ENCODE measurements at places on chromosomes 5 and 9.

GRCh38 chr9:5178126-5178805 is 7.2 kb downstream of the INSL6 start:
- DNase-seq, result no peak

DNA sequence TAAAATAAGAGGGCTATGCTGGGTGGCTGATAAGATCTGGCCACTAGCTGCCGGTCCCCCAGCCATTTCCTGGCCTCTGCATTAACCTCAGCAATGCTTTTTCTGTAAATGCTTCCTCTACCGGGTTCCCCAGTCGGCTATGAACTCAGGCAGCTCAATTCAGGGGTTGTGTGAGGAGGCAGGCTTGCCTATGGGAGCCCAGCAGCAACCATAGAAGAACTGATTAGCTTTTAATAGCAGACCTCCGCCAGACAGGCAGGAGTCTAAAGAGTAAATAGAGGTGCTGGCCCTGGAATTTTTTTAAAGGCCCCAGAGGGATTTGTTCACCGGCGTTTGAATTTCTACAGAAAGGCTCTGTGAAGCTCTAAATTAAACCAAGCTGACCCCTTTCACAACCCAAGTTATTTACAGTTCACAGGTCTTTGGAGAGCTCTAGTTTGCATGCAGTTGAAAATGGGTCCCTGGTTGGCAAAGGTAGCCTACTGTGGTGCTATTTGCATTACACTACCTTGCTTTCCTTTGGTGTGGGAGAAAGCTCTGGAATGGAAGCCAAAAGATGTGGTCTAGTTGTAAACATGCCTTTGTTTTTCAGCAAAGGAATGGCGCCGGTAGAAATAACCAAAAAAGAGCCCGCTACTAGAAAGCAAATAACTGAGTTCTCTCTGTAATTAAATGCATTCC is 289.7 kb upstream of the SEMA6A start:
- peak; percentile 32 for DNase-seq

GRCh38 chr9:129322022-129322621 is 144.1 kb upstream of the IER5L start:
- no peak for DNase-seq

GRCh38 chr5:93583768-93584595 is 960 bp downstream of the NR2F1 start:
- peak; percentile 56 for DNase-seq

GRCh38 chr5:6556089-6556801 is 76.6 kb downstream of the NSUN2 start:
- DNase-seq, result no peak

- DNase-seq, result no peak
These were observed 11.6 kb upstream of the ITGA1 start for GRCh38 chr5:52776116-52776515.

- no peak for DNase-seq
These were observed 124.8 kb downstream of the TRPM6 start for GRCh38 chr9:74762950-74763349.

DNA sequence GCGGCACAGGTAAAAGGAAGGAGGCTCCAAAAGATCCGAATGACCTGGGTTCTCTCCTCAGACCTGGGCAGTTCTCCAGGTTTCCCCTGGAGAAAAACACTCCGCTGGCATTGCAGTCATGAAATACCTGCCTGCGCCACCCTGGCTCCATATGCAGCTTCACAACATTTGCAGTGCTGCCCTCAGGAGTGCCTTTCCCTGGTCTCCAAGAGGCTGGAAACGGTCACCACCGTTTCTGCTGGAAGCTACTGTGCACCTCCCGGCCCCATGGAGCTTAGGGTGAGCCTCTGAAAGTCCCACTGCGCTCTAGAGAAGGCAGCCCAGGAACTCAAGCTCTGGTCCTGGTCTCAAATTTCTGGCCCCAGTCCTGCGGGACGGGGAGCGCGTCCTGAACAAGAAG is 670 bp downstream of the UGT3A1 start:
- DNase-seq, result no peak

DNA sequence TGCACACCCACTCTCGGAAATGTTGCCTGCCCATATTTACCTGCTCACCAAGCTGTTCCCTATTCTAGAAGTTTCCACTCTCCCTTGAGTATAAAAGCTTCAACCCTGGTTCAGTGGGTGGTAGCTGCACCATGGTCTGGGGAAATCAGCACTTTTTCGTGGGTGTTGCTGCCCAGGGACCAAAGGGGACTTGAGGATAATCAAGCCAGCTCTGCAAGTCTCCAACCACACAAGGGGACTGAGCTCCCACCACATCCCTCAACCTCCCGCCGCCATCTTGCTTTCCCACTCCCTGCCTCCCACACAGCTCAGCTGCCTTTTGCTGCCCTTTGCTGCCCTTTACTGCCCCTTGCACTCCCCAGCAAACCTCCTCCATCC is 210.0 kb downstream of the AUH start:
- no peak for DNase-seq

GRCh38 chr5:160260881-160261815 is 31.8 kb downstream of the FABP6 start:
- DNase-seq, result peak; percentile 94

GRCh38 chr5:17315710-17316221 is 98.3 kb downstream of the BASP1 start:
- DNase-seq, result peak; percentile 77

DNA sequence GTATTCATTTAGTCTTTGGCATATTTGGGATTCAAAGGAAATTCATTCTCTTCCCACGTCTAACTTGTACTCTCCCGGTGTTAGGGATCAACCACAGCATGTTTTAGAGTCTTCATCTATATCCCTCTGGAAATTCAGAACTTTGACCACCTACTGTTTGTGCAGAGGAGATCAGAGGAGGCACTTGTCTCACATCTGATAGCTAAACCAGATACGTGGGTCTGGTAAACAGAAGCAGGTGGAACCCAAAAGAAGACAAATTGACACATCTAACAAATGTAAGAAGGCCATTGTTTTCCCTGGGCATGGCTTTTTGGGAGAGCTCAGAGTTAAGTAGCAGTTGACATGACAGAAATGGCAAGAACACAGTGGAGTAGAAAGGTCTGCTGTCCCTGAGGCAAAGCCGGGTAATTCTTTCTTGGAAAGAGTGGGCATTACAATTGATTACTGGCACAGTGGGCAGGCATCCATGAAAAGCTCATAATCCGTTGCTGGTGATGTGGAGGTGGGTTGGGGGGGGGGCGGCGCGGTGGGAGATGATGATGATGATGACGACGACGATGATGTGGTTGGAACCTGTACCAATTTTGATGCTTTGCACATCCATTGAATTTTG is 27.5 kb downstream of the PIP5K1B start:
- no peak for DNase-seq

GRCh38 chr9:136975644-136976043 is 1.7 kb upstream of the PTGDS start:
- DNase-seq, result no peak

- DNase-seq, result no peak
These were observed 170.0 kb downstream of the SEC61B start for GRCh38 chr9:99391937-99392594.

GRCh38 chr9:37801287-37801850 is 772 bp downstream of the DCAF10 start:
- DNase-seq, result peak; percentile 50

GRCh38 chr5:40041452-40041851 is 616.7 kb upstream of the DAB2 start:
- DNase-seq, result no peak

- DNase-seq, result peak; percentile 24
These were observed 46.9 kb downstream of the MAP1B start for GRCh38 chr5:72154076-72154756.

GRCh38 chr9:30630459-30630858 is 1754.0 kb upstream of the ACO1 start:
- no peak for DNase-seq

GRCh38 chr9:127776195-127776923 is 2.1 kb downstream of the SH2D3C start:
- no peak for DNase-seq

- peak; percentile 24 for DNase-seq
These were observed 99.8 kb downstream of the EFNA5 start for GRCh38 chr5:107570805-107571531.

DNA sequence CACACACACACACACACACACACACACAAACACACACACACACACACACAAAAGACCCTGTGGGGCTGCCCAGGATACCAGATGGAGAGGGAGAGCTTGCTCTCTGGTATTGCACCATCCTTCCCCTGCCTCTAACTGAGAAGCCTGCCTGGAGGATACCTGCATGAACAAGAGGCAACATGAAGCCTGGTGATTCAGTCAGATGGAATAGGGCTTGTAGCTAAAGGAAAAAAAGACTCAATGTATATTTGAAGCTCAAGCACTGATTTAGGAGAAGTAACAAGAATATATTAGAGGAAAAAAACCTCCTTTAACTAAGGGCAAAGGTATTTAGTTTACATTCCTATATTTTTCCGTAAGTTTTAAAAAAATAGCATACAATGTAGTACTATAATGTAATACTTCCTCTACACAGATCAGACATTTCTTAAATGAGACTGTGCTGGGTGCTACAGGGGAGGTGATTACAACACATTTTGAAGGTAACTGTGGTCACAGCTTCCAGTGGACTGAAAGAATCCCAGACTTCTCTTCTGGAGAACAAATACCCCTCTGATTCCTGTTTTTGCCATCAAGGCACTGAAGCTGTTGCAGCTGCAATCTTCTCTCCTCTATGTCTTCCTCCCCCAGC is 169.3 kb downstream of the DCP2 start:
- DNase-seq, result peak; percentile 47

GRCh38 chr9:34633851-34634550 is 3.6 kb downstream of the SIGMAR1 start:
- peak; percentile 71 for DNase-seq

DNA sequence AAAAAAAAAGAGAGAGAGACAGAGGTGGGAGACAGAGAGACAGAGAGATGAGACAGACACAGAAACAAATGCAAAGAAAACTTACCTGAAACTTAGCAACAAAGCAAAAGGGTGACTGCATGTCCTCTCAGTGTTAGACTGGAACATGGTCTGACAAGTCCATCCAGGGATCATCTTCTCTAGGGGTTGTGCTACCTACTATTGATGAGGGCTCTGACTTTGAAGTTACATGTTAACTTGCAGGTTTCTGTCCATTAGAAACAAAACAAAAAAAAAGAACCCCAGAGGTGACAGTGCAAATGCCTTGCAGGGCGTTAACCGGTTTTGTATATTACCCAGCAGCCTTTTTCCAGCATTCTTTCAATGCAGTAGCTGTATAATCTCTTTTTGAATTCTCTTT is 13.6 kb upstream of the SPARC start:
- DNase-seq, result no peak

DNA sequence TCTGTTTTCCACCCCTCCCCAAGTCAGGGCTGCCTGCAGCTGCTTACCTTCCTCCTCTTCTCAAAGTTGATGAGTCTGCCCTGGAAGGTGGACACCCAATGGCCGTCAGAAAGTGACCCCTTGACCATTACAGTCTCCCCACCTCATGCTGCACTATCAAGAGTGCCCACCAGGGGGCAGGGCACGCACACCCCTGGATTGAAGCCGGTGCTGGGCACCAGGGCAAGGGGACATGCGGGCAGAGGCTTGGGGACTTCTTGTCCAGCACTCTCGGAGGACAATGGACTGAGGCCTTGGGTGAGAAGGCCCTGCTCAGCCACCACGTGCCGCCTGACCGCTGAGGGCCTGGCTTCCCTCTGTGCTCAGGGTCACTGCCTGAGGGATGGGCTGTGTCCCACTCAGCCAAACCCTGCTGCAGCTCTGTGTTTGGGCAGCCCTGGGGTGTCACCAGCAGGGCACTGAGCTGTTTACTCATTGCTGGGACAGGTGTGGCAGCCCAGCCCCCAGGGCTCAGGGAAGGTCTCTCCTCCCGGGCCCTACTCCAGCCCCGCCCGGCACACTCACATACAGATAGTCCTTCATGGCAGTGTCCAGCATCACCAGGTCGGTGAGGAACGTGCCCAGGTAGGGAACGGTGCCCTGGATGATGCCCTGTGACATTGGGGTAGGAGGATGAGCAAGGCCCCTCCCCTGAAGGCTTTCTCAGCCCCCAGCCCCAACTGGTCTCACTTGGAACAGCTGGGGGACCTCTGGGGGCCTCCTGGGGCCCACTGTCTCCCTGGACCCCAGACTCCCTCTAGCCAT is 17.7 kb downstream of the RALGDS start:
- peak; percentile 57 for DNase-seq

- no peak for DNase-seq
These were observed 316.0 kb downstream of the PDE4D start for GRCh38 chr5:59577485-59577884.

GRCh38 chr5:39424736-39425637 is at the start of gene DAB2:
Gene DAB2, minus strand, starts transcription at chr5:39424980. Its CDS starts 30,660 bp downstream, at chr5:39394320.
- peak; percentile 98 for DNase-seq

GRCh38 chr5:107365320-107366109 is 305.2 kb downstream of the EFNA5 start:
- DNase-seq, result peak; percentile 68

- no peak for DNase-seq
These were observed 443.8 kb upstream of the CYLC2 start for GRCh38 chr9:102551346-102551745.

DNA sequence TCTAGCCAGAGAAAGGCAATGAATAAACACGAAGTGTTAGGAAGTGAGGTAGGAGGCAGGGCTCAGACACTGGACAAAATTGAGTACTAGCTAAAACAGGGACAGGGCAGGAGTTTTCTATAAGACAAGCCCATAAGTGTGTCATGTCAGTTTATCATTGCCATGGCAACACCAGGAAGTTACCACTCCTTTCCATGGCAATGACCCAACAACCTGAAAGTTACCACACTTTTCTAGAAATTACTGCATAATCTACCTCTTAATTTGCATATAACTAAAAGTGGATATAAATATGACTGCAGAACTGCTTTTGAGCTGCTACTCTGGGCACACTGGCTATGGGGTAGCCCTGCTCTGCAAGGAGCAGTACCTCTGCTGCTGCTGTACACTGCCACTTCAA is 442.5 kb upstream of the COX7C start:
- peak; percentile 38 for DNase-seq

DNA sequence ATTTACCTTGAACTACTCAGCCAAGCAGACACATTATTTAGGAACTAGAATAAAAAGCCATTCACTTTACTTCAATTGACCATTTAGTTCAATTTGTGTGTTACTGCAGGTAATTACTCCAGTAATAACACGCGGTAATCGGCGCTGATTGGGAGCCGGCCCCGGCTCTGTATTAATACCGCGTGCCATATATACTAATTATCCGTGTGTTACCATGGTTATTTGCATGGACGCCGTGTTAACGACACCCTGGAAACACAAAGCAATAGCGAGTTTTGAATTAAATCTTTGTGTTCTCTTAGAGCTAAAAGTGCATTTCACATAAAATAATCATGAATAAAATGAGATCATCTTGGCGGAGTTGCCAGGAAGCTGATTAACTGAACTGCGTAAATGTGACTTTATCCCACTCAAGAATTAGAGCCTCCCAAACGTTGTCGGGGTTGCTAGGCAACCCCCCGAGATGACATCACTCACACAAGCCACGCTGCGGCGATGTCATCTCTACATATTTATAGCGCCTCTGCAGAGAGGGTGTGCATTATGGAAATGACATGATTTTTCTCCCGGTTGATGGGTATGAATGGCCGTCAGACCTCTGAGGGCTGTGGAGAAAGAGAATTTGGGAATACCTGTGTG is 41.4 kb upstream of the RNU6ATAC start:
- peak; percentile 65 for DNase-seq

- no peak for DNase-seq
These were observed 19.0 kb downstream of the ADGRD2 start for GRCh38 chr9:124469011-124469832.

GRCh38 chr9:133144904-133145851 is 18.5 kb downstream of the GBGT1 start:
- no peak for DNase-seq

- DNase-seq, result no peak
These were observed 236.7 kb upstream of the CCNH start for GRCh38 chr5:87649455-87649854.

Measured in mesenchymal stem cell (in vitro differentiated cells and primary cell).